Liver (tissue), 10 donors: ENCODE measurements at places on chromosomes 2 and 18. TPM values are rescaled to one million over a fixed set of nuclear protein-coding genes. Genes with fewer than 3 reads are reported as not detected.

NT5C1B gene
- not detected for total RNA-seq

LRATD1 gene
- total RNA-seq: 3.4 TPM

MOGAT1 gene
- 5.1 TPM for total RNA-seq

MGAT4A gene
- total RNA-seq: 17.3 TPM

PROM2 gene
- total RNA-seq: 1.1 TPM

UGT1A4 gene
- 136 TPM for total RNA-seq

OR6B2 gene
- not detected for total RNA-seq

GRCh38 chr18:4060427-4061281, 394.5 kb downstream of the DLGAP1 start:
- no peak for DNase-seq

GRCh38 chr2:191122638-191123294, 28.0 kb downstream of the STAT4 start:
- DNase-seq: no peak

DNA sequence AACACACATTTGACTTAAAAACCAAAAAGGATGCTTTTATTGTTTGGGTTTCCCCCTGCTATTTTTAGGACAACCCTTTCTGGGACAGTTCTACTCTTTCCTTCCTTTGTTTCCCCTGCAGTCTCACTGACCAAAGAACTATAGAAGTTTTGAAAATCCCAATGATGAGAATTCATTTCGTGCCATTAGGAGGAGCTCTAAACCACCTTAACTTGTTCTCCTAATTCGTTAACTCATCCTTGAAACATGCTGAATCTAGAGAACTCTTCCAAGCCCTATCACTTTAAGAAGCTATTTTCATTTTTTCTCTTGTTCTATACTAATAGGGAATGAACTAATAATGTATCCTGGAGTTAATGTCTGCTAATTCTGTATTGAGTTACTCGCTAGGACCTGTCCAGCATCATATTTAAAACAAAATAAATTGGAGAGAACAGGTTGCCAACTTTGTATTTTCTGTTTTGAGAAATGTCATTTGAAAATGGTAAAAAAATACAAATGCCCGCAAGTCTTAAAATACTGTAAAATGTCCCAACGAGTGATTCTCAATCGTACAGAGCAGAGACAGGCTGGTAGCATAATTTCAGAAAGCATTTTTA, 62.9 kb downstream of the AFTPH start:
- no peak for DNase-seq

DNA sequence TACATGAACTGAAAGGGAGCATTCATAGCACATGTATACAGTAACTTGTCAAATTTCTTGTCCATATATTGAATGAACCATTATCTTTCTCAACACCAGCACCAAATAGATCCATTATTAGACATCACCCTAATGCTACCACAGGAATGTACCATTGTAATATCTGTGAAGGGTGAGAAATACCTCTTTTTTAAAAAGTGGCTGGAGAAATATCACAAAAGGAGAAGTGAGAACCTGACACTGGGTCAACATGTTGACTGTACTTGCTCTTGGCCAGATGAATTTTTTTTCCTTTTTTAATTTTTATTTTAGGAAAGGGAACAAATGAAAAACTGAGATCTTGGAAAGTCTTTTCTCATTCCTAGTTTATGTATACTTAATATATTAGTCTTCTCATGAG, 63.5 kb downstream of the CAVIN2 start:
- no peak for DNase-seq

DNA sequence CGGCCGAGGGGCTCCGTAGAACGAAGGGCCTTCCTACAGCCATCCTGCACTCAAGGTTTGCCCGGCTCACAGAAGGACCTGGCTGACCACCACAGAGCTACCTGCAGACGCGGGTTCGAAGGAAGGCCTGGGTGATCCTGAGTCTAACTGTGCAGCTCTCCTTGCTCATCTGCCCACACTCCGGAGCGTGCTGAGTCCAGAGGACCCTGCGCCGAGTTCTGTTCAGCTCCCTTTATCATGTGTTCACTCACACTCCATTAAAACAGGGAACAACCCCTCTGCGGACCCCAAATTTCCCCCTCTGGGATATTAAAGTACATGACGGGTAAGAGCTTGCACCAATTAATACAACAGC, 138.3 kb downstream of the PXDN start:
- DNase-seq: no peak

GRCh38 chr2:176852667-176853066, 359.9 kb upstream of the HNRNPA3 start:
- DNase-seq: no peak

DNA sequence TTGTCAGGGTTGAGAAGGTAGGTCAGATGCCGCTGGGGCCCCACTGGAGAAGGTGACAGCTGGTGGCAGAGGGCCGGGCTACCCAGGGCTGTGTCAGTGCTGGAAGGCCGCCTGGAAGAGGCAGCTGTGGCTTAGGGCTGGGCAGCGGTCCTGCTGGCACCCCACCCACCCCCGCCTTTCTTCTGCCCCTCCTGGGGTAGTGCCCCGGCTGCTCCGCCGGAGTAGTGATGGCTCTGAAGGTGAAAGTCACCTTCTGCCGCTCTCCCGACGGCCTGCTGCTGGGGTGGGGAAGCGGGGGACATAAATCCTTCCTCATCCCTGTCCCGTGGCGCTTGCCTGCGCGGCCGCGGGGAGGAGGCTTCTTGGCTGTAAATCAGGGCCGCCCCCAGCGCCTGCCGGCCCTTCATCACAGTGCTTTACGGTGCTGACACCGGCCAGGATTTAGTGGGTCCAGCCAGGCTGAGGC, 332.2 kb downstream of the DYSF start:
- peak; percentile 27 for DNase-seq

DNA sequence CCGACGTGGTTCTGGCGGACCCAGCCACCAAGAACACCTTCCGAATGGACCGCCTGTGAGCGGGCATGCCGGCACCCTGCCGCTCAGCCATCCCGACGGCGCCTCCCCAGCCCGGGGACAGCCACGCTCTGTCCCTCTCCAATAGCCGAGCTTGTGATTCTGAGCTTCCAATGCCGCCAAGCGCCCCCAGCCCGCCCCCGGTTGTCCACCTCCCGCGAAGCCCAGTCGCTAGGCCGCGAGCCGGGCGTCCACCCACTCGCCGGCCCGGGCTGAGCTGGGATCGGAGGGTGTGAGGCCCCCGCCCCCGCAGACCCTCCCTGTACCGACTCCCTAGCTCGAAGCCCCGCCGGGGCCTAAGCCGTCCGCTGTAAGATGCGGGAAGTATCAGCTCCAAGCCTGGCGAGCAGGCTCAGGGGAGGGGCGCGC, 1195.1 kb upstream of the CHAC2 start:
- DNase-seq: no peak

DNA sequence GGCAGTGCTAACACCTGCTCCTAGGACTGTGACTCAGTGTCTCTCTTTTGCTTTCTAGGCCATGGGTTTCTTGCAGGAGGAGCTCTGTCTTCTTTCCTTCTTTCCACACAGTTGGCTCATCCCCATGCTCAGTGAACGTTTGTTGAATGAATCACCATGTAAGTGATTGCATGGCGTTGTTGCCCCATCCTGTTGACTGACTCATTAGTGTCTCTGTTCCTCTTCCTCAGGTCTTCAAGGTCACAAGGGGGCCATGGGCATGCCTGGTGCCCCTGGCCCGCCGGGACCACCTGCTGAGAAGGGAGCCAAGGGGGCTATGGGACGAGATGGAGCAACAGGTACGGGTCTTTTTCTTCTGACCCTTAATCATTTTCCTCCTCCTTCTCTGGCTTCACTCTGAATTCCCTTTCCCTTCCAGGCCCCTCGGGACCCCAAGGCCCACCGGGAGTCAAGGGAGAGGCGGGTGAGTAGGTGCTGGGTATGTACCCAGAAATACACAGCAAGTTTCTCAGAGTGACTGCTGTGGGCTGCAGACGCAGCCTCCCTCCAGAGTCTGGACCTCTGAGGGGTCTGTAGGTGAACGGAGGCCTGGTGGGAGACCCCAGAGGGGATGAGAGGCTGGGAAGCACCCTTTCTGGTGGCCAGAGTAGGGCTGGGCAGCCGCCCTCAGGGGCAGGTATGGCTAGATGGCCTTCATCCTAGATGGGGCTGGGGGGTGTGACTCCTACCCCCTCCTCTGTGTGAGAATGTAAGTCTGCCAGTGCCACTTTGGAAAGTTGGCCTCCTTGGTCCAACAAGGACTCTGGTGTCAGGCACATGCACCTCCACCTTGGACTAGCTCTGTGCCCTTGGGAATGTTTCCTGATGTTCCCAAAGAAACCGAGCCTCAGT, 32.4 kb downstream of the MARCO start:
- no peak for DNase-seq

GRCh38 chr18:24543795-24544498, 83.5 kb downstream of the HRH4 start:
- no peak for DNase-seq

- no peak for DNase-seq
Observed at GRCh38 chr18:8406186-8406867, 202.9 kb upstream of the RAB12 start.

DNA sequence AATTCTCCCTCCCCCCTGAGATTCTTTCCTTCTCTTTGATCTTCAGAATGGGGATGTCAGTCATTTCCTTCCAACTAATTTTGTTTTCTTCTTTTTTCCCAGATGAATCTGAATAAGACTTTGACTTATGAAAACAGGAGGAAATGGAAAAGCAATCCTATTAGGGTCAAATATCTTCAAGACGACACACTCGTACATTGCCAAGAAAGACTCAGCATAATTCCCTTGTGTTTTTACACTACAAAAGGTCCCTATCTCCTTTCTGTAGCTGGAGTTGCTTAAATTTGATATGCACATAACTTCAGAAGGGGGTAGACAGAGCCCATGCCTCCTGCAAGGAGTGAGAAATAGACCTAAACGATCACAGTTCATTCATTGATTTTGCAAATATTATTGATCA, 230.3 kb upstream of the RBBP8 start:
- no peak for DNase-seq

DNA sequence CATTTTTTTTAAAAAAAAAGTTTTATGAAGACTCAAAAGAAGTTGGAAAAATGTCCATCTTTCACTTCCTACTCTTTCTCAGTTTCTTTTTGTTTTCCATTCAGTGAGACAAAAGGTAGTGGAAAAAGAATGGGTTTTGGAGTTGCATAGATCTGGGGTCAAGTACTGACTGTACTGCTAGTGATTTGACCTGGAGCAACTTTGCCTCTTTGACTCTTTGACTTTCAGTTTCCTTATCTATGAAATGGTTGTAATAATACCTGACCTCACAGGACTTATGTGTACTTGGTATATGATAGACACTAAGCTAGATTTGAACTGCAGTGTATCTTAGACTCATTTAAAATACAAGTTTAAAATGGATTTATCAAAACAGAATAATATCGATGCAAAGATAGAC, 3.5 kb upstream of the KCNE4 start:
- no peak for DNase-seq

GRCh38 chr2:236237468-236238190, 26.6 kb downstream of the ASB18 start:
- DNase-seq: no peak

GRCh38 chr2:88828397-88829137, 137.1 kb downstream of the RPIA start:
- DNase-seq: no peak
